Stimulated activated CD4-positive, alpha-beta T cell treated with anti-CD3 and anti-CD28 coated beads, Interleukin-4, amount 100 ng/mL, for 1 hour (primary cell): ENCODE measurements at places on chromosomes 7 and 10.

- no peak for DNase-seq
Measured at GRCh38 chr10:67607472-67607871, 88.5 kb downstream of the CTNNA3 start.

DNA sequence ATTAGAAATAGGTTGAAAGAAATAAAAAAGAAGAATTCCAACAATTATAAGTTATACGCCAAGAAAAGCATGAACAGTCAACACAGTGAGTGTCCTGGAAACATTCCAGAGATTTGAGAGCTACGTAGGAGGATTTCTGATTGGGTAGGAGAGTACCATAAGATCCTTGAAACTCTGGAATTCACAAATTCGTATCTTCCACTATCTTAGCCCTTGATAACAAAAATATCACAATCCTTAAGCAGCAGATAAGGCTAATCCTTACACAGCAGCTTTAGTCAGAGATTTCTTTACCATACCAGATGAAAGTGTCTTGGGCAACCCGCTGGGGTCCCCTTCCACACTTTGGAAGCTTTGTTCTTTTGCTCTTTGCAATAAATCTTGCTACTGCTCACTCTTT lies 8.2 kb downstream of the TPK1 start:
- DNase-seq = no peak

DNA sequence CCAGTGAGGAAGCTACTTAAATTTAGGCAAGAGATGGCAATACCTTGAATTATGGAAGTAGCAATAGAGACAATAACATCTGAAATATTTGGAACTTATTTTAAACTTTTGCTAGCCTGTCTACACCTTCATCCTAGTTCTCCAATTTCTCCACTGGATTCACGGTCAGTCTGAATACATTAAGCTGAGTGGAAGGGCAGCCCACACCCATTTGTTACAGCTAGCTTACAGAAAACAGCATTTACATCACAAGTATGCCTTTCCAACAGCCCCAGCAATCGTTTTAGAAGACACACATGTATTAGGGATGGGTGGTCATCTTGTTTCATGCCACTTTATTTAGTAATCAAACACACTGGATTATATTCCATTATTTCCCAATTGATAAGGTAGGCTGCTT lies 16.7 kb downstream of the EPC1 start:
- no peak for DNase-seq

DNA sequence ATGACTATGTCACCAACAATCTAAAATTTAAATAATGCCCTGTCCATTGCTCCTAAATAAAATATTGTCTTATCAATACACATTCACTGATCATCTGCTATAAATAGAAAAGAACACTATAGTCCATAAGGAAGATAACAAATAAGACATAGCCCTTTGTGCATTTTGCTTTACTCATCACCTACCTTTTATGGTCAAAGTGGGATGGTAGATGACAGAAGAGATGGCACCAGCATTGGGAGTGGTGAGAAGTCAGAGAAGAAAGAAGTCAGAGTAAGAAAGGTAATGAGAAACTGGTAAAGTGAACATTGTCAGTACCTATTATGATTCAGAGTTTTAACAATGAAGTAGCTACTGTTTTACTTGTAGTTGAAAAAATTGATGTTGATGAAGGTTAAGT lies 31.1 kb downstream of the SEMA3E start:
- no peak for DNase-seq

- DNase-seq = no peak
Measured at GRCh38 chr7:144122876-144123275, at the start of gene OR2A14. OR2A14 (plus strand) TSS chr7:144123176; CDS start chr7:144129113, 5,937 bp downstream.

DNA sequence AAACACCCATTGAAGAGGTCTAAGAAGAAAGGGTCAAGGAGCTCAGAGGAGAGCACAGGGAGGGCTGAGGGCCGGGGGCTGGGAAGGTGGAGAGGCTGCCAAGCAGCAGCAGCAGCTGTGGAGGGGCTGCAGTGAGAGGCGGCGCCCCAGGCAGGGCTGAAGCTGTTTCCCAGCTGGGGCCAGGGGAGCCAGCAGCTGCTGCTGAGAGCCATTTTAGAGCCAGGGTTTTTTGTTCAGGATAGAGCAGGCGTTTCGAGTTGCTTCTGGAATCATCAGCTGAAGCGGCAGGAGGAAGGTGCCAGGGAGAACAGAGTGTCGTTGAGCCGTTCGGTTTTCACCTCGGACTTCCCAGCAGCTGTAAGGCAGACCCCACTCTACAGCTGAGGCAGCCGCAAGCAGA lies 62.7 kb downstream of the LANCL2 start:
- DNase-seq = no peak

DNA sequence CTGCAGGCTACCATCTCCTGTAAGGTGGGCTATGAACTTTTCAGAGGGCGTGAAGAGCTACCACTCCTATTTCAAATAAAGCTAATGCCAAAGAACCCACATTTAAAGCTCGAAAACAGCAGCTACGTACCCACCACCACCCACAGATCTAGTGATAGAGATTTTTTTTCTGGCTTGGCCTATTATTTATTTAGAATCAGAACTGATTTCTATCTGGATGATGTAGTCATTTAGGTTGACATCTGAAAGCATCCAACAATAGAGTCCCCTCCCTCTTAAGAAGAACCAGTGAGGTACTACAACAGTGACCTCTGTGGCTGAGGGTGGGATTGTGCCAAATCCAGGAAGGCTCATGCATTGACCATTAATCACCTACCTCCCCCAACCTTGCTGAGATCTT lies 113.8 kb upstream of the ADO start:
- DNase-seq = no peak

DNA sequence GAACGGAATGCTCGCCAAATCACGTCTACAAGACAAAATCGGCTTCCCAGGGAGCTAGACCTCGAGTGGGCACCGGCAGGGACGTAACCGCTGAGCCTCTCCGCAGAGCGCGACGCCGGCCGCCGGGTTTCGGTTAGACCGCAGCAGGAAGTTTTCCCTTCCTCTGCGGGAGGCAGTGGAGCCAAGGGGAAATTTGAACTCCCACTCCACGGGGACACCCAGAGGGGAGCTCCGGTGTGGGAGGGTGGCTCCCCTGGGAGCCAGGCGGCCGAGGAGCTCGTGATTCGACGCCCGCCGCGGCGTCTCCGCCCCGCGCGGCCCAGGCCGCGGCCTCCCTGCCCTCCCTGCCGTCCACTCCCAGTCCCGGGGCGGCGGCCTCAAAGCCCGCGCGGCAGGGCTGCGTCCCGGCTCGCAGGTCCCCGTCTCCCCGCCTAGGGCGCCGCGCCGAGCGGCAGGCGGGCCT lies 426 bp downstream of the SYPL1 start:
- no peak for DNase-seq
